Renal cortex interstitium (tissue), 15 donors: ENCODE measurements at places on chromosomes 3 and 15. TPM values are rescaled to one million over a fixed set of nuclear protein-coding genes. Genes with fewer than 3 reads are reported as not detected.

Gene CACNA2D2
- polyA plus RNA-seq, result 14.0 TPM

Gene PAK6
- 6.7 TPM for polyA plus RNA-seq

GRCh38 chr3:34065901-34066300 is 267.5 kb downstream of the PDCD6IP start:
- DNase-seq, result no peak

DNA sequence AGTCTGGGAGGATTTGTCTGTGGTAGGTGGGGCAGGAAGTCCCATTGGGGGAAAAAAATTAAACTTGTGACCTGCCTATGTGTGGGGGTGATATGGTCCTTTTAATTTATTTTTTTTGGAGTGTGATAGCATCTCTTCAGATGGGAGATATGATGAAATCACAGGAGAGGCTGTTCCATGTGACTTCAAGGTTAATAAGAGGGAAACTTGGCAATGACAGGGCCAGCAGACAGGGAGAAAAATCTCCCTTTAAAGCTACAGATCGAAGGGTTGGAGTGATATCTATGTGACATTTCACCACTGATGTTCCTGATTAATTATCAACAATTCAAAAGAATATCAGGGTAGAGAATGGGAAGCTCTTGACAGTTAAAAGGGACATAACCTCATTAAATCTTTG is 886.9 kb downstream of the TUSC7 start:
- no peak for DNase-seq

GRCh38 chr15:75140080-75140879 is 61.4 kb upstream of the C15orf39 start:
- no peak for DNase-seq

- peak; percentile 66 for DNase-seq
Measured at GRCh38 chr15:85296615-85297402, 83.6 kb upstream of the AKAP13 start.

DNA sequence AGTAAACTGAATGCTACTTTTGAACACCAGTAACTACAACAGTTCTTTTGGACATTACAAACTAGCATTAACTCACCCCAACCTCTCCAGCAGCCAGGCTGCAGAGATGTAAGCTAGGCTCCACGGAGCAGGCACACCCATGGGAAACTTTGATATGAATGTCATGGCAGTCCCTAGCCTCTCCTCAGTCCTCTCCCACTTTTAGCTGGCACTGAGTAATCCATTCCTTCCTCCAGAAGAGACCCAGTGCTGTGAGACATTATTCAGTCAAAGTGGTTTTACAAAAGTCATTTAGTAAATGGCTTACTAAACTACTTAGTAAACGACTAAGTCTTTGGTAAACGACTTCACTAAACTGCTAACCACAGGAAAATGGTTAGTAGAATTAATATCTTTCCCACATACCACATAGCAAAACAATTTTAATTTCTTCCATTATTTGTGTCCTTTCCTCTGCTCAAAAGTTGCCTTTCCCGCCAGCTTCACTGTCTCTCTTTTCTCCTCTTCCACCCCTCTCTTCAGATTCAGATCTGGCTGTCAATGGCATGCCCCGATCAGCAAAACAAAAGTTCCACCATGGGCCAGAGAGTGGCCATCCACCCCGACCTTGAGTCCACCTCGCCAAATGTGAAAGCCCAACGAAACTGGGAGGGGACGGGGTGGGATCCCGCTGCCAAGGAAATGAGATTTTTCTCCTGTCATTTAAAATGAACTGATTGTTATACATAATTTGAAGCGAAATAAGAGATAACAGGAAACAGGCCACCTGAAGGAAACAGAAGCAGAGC is 67.5 kb upstream of the TJP1 start:
- DNase-seq, result no peak

Gene MITF
- 35.5 TPM for polyA plus RNA-seq

DNA sequence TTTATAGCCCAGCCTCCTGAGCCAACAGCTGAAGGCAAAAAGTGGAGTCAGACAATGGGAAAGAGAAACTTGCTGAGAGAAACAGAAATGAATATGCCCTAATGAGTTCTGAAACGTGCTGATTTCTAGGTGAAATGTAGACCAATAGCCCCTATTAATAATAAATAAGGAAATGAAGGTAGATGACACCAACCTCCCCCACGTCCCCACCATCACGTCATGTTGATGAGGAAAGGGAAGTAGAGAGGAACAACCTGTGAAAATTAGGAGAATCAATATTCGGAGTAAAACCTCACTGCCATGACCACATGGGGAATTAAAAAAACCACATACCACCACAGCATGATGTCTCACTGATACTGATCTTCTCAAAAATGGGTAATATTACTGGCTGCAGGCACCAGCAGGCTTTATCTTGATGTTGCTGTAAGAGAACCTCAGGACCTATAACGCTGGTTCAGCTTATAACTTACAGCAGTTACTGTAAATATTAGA is 64.0 kb downstream of the KAT2B start:
- DNase-seq, result no peak

DNA sequence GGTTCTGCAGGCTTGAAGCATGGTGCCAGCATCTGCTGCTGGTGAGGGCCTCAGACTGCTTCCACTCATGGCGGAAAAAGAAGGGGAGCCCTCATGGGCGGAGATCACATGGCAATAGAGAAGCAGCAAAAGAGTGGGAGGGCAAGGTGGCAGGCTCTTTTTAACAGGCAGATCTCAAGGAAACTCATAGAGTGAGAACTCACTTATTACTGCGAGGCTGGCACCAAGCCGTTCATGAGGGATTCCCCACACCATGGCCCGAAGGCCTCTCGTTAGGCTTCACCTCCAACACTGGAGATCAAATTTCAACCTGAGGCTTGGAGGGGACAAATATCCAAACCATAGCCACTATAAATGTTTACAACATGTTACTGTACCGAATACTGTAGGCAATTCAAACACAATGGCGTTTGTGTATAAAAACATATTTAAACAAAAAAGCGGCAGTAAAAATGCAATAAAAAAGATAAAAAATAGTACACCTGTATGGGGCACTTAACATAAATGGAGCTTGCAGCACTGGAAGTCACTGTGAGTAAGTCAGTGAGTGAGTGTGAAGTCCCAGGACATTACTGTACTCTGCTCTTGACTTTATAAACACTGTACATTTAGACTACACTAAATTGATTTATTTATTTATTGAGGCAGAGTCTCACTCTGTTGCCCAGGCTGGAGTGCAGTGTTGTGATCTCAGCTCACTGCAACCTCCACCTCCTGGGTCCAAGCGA is 18.8 kb upstream of the MOBP start:
- DNase-seq, result no peak

- DNase-seq, result no peak
Measured at GRCh38 chr3:24684506-24685023, 189.9 kb upstream of the THRB start.

GRCh38 chr3:174253940-174254339 is 605.2 kb upstream of the NAALADL2 start:
- no peak for DNase-seq

DNA sequence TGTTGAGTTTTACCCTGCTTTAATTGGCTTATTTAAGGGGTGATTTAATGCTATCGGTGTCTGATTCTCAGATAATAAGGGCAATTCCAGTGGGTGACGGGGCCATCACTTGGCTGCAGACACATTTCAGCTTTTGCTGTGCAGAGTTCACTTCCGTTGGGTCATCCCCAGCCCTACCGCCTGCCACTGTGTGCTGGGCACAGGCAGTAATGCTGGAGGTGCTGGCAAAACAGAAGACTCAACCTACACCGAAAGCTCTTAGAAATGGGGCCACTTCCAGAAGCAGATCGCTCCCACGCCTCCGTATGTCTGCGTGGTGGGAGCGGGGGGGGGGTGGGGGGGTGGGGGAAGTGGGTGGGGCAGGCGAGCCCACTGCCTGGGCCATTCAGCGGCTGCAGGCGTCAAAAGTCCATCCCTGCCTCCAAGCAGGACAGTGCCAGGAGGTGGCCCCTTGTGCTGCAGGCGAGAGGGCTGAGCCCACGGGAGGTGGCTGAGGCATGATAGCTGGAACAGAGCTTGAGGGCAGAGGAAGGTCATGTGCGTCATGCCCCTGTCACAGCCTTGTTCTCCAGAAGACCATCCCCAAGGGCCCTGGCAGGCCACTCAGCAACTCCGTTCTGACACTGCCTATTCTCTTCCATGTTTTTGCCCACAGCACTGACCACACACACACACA is 128.3 kb downstream of the ATP10A start:
- DNase-seq, result no peak

GRCh38 chr15:40266828-40267304 is 16.0 kb downstream of the ANKRD63 start:
- no peak for DNase-seq

- DNase-seq, result no peak
Measured at GRCh38 chr3:27138005-27138404, 231.2 kb downstream of the NEK10 start.

Gene CIDEC
- polyA plus RNA-seq, result 0.17 TPM

Gene RASL12
- polyA plus RNA-seq, result 5.7 TPM

Gene CYP1A2
- 0.13 TPM for polyA plus RNA-seq

DNA sequence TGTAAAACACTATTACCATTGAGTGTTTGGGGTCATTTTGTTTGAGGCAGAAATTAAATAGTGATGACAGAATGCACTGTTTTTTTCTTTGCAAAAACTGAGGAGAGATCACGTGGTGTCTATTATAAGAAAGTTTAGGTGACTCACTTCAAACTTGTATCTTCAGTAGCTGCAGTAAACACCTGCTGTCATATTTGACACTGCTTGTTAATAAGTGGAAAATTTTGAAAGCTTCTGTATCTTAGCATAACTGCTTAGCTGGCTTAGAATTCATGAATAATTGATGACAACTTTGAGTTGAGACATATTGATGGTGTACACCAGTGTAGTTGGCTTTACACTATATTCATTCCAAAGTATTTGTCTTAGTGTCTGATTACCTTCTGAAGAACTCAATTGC is 29.7 kb upstream of the MDFIC2 start:
- no peak for DNase-seq

DNA sequence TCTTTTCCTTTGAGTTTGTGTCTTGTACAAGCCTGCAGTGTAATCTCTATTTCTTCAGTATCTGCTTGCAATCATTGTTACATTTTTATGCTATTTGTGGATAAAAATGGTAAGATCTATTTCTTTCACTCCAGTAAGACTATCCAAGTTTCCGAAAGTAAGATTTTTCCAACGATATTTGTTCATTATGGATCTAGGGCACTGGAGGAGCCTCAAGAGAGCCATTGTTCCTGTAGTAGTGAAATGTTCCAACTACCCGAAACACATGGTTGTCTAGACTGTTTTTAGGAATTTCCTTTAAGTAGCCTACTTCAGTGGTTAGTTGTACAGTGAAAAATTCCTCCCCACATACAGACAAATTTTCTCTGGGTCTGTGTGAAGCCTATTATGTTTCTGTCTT is 597.4 kb downstream of the RSL24D1 start:
- DNase-seq, result no peak

Gene XCR1
- polyA plus RNA-seq, result 0.20 TPM

GRCh38 chr3:131306242-131306641 is 75.3 kb upstream of the NUDT16 start:
- no peak for DNase-seq

Gene NLGN1
- polyA plus RNA-seq, result 1.9 TPM

Gene GCNT3
- 0.84 TPM for polyA plus RNA-seq

GRCh38 chr3:184884359-184885017 is 72.5 kb downstream of the VPS8 start:
- DNase-seq, result no peak

- no peak for DNase-seq
Measured at GRCh38 chr3:78368636-78369345, 1328.9 kb downstream of the ROBO2 start.

Gene TTLL13
- polyA plus RNA-seq, result 0.20 TPM

DNA sequence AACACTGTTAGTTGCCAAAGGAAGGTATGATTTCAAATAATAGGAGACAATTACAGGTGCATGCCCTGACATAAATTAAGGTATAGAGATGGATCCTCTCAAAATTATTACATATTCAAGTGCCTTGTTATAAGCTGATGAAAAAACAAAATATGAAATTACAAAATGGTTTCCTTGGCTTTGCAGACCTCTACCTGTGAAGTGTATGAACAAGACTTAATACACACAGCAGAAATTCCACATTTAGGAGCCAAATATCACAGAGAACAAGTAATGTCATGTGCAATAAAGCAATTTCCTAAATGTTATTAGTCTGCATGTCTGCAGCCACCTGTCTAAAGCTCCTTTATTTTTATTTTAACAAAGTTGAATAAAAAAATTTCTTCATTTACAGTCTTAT is 151.5 kb downstream of the ALCAM start:
- DNase-seq, result no peak

GRCh38 chr3:20079621-20080020 is 39.4 kb downstream of the KAT2B start:
- no peak for DNase-seq

Gene RARRES1
- 11.7 TPM for polyA plus RNA-seq

GRCh38 chr15:29377161-29377560 is 107.5 kb upstream of the NSMCE3 start:
- DNase-seq, result no peak

Gene RAB5A
- 85.6 TPM for polyA plus RNA-seq

DNA sequence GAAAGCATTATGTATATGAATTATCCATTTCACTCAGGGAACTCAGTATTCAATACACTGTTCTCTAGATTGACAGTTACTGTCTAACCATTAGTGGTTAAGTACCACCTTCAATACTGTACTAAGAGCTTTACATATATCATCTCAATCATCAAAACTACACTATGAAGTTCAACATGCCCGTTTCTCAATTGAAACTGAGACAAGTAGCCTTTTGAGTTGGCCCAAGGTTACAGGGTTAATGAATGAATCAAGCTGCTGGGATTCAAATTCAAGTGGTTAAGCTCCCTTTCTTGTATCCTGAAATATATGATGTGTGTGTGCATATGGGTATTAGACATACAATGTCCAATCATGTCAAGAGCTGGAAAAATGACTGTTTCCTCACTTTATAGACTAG is 5.8 kb downstream of the TASOR start:
- DNase-seq, result no peak

- DNase-seq, result no peak
Measured at GRCh38 chr15:35450492-35450891, 95.5 kb downstream of the DPH6 start.

DNA sequence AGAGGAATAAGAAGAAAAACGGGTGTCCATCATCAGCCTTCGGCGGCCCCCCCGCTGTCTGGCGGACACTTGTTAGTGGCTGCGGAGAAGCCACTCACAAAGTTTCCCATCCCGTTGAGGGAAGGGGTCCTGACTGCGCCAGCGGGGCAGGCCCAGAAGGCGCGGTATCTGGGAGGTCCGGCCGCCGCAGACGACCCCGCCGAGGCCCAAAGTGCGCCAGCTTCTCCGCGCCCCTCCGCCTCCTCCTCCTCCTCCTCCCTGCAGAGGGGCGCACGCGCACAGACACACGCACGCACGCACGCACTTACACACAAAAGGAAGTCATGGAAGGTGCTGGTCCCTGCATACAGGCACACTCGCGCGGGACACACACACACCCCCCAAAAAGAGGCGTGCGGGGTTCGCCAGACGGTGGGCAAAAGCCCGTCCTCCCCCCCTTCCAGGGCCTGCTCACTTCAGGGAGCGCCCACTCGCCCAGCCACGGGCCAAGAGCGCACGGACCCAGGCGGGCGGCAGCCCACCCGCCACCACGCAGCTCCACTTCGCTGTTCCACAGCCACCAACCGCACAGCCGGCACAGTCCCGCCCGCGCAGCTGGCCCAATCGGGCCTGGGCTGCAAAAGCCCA is 18.0 kb downstream of the ZNF148 start:
- peak; percentile 30 for DNase-seq

GRCh38 chr3:126835472-126836219 is 131.6 kb downstream of the CHCHD6 start:
- no peak for DNase-seq
